CD4-positive, alpha-beta T cell treated with Interleukin-21 for 1 hour (primary cell): ENCODE measurements at places on chromosomes 2 and 18.

GRCh38 chr18:55250768-55251173 is 291.5 kb upstream of the CCDC68 start:
- DNase-seq, result no peak

- DNase-seq, result no peak
Observed at GRCh38 chr2:239002954-239003623, 155.2 kb downstream of the TWIST2 start.

DNA sequence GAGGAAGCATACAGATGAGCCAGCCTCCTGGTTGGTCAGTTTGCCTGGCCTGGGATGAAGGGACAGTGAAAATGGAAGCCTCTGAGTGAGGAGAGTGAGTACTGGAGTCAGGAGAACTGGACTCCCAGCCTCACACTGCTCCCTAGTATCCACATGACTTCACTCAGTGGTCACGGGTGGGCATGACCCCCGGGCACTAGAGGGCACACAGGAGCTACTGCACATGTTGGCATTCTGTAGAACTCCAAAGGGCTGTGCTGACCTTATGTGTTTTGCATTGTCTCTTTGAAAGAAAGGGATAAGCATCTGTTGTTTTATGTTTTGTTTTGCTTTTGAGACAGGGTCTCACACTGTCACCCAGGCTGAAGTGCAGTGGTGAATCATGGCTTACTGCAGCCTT is 23.7 kb downstream of the NCAPH start:
- DNase-seq, result peak; percentile 56

- no peak for DNase-seq
Observed at GRCh38 chr2:240480834-240481623, 45.6 kb downstream of the GPC1 start.

GRCh38 chr18:77517901-77518300 is 268.3 kb downstream of the GALR1 start:
- DNase-seq, result no peak

- DNase-seq, result peak; percentile 48
Observed at GRCh38 chr18:69469444-69469919, 68.8 kb downstream of the DOK6 start.

- no peak for DNase-seq
Observed at GRCh38 chr2:172039011-172039704, 39.4 kb downstream of the METAP1D start.
